Amniotic epithelial cell (primary cell): ENCODE measurements at places on chromosomes 7 and 10.
A peak's percentile ranks its signal among the peaks of the same experiment; 100 is the strongest.

- DNase-seq, result no peak
These were observed 100.0 kb upstream of the TRIM24 start for GRCh38 chr7:138359870-138360559.

DNA sequence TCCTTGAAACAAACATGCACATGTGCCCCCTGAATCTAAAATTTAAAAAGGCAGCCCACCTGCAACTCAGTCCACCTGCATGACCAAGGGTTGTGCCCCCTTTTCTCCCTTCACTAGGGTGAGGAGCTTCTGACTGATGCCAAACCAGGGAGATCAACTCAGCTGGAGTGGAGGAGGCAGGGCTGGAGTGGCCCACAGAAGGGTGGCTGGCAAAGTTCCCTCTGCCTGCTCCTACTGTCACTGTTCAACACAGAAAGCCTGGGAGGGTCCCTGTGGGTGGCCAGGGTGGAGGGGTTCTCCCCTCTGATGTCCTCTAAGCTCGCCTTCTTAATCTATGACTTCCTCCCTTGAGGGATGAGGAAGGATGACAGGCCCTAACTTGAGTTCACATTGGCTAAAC is 55.7 kb upstream of the ANTXRL start:
- DNase-seq, result no peak

DNA sequence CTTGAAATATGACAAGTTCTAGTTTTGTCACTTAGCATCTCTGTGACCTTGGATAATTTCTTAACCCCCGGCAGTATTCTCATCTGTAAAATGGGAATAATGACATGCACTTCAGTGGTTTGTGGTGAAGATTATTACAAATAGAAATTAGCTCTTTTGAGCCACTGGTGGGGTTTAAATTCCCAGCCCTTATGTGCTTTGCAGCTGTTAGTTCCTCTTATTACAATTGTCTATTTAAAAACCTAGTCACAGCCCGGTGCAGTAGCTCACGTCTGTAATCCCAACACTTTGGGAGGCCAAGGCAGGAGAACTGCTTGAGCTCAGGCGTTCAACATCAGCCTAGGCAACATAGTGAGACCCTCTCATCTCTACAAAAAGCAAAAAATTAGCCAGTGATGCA is 30.1 kb downstream of the CAV1 start:
- DNase-seq, result no peak

- peak; percentile 44 for DNase-seq
These were observed 673.9 kb downstream of the PARD3 start for GRCh38 chr10:34141032-34141680.

DNA sequence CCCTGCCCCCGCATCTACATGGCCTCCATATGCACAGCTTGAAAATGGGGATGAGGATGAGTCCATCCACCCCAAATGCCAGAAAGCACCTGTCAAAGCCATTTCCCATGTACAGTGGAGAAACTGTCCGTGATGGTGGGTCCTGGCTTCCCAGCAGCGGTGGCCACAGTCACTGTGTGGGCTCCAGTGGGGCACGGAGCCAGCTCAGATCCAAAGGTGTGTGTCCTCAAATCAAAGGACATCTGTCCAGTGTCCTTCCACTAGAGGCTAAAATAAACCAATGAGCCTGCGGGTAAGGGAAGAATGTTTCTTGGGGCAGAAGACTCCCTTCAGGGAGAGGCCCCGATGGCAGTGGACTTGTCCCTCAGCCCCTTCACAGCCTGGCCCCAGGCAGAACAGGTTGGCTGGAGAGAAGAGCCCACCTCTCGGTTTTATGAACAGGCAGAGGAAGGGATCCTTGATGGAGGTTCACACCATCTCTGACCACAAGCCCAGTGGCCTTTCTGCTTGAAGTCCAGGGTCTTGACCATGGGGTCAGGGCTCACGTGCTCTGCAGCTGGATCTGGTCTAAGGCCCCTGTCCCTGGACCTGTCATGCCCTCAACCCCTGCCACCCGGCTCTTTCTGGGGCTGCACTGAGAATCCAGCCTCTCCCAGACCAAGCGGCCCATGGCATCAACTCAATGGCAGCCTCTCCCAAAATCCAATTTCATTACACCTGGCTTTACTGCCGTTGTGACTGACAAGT is 106.9 kb downstream of the TCERG1L start:
- no peak for DNase-seq

DNA sequence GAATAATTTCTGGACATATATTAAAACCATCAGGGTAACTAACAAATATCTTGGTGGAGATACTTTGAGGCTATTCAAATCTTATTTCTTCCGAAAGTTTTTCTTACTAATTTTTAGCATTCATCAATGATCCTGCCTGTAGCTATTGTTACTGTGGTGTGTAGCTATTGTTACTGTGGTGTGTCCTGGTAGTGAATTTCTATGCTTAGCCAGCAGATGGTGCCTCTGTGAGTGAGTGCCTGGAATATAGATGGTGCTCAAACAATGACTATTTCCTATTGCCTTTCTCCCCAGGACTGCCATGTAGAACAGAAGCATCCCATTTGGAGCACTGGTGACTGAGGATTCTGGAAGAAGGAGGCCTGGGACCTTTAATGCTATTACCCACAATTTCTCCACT is 245.7 kb downstream of the CCSER2 start:
- no peak for DNase-seq

GRCh38 chr10:47045331-47045861 is 134.2 kb downstream of the PTPN20 start:
- DNase-seq, result no peak

- DNase-seq, result no peak
These were observed 35.8 kb downstream of the VSTM4 start for GRCh38 chr10:49079499-49079898.

DNA sequence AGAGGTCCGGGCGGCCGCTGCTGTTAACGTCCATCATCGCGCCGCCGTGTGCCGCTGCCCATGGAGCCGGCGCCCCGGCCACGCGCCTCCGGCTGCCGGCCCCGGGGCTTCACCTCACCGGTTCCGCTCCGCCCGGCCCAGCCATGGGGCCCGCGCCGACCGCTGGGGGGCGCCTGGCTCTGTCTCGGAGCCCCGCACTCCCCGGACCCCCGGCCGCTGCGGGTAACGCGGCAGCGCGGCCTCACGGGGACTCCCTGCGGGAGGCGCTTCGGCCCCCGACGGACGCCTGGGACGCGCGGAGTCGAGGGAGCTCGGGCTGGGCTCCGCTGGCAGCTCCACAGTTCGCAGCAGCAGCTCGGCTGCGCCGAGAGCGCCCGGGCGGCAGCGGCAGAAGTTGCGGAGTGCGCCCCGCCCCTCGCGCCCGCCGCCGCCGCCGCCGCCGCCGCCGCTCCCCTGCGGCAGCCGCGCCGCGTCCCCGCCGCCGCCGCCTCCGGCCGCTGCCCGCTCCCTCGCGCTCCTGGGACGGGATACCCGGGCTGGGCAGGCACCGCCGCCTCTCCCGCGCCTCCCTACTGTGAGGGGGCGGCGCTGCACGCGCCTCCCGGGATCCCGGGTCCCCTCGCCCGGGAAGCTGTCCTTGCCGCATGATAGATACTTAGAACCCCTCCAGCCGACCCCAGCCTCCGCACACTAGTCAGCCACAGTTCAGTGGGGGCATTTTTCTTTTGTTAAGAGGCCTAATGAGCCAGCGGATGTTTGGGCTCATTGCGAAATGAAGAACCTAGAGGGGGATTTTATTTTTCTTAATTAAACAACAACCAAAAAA is at the start of gene HTR7:
TSS of gene HTR7 (minus strand) at position 405 of the 826 bp plus-strand sequence. CDS start at position 37, 368 bp downstream.
- DNase-seq, result no peak

GRCh38 chr10:59360605-59361405 is 1.5 kb downstream of the FAM13C start:
- DNase-seq, result peak; percentile 66

DNA sequence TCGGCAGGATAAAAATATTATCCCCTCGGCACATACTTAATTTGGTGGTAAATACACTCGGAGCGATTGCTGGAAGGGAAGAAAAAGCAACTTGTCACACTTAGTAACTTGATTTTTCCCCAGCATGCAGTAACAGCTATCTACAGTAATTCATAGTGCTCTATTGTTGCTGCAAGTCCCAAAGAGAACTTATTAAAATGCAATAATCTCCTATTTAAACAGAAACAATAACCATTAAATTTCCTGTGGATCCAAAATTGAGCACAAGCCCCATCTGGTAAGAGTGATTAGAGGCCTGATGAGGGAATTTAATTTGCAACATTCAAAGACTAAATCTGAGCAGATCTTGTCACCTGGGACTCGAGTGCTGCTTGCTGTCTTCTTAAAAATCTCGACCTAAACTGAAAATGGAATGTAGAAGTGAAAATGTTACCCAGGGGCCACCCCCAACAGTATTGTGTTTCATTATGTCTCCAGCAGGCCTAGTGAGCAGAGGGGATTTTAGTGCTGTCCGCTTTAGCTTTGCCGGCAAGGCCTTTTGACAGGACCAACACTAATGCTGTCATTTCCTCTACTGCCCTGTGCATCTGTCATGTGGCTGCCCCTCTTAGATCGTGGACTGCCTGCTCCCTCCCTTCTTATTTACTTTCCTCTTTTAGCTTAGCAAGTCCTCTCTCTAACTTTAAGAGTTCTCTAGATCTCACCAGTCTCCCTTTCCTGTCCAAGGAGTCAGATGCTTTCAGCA is 639.7 kb downstream of the AUTS2 start:
- DNase-seq, result no peak

DNA sequence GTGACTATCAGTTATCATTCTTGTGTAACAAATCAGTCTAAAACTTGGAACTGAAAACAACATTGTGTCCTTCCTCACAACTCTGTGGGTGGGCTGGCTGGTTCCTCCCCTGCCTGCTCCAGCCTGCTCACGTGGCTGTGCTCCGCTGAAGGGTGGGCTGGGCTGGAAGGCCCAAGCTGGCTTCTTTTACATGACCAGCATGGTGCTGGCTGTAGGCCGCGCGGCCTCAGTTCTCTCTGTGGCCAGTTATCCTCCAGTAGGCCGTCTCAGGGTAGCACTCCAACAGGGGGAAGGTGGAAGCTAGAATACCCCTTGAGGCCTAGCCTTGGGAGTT is 11.3 kb downstream of the ADAMTS14 start:
- DNase-seq, result no peak

- DNase-seq, result peak; percentile 87
These were observed 55.2 kb upstream of the FRMD4A start for GRCh38 chr10:14385596-14386593.

DNA sequence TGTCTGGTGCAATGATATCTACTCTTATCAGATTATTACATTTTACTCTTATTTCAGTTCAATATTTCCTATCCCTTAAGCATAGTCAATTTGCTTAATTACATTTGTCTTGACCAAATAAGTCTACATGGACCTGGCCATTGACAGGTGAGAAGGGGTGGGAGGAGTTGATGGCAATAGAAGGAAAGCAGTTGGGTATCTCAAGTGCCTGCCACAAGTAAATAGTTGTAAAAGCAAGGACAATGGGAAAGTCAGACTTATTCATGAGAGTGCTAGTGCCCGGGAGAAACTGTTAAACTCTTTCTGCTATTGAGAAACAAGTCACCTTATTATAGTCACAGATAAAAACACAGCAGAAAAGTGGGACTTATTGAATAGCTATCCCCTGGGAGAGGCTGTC is 32.4 kb upstream of the HGF start:
- no peak for DNase-seq

DNA sequence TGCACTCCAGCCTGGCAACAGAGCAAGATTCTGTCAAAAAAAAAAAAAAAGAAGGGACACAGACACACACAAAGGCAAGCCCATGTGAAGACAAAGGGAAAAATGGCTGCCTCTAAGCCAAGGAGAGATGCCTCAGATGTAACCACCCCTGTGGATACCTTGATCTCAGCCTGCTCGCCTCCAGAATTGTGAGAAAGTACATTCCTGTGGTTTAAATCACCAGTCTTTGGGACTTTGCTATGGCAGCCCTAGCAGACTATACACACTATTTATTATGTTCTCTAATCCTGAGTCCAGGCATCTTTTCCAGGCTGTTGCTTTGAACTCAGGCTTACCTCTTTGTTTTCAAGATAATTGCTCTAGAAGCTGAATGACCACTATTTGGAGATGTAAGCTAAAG is 494.3 kb downstream of the GALNT17 start:
- peak; percentile 33 for DNase-seq

DNA sequence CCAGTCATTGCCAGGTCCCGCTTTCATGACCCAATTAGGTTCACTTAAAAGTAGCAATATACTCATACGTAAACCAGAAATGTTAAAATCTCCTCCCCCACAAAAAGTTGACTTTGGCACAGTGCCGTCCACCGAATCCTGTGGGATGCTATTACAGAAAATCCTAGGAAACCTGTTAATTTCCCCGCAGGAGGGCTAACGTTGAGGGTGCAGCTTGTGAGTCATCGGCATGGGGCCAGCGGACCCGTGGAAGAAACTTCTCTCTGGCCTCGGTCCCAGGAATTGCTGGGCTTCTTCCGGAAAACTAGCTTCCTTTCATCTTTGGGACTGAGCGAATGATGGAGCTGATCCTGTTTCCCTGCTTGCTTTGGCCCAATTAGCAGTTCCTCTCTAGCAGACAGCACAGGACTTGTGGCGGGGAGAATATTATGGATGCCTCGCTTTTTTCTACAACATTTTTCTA is 13.5 kb downstream of the CRYGN start:
- peak; percentile 98 for DNase-seq

- no peak for DNase-seq
These were observed 302.1 kb upstream of the IMMP2L start for GRCh38 chr7:111864291-111864976.

GRCh38 chr7:44735403-44736165 is 13.1 kb upstream of the ZMIZ2 start:
- peak; percentile 98 for DNase-seq

GRCh38 chr10:63719226-63719856 is 198.1 kb downstream of the REEP3 start:
- no peak for DNase-seq

DNA sequence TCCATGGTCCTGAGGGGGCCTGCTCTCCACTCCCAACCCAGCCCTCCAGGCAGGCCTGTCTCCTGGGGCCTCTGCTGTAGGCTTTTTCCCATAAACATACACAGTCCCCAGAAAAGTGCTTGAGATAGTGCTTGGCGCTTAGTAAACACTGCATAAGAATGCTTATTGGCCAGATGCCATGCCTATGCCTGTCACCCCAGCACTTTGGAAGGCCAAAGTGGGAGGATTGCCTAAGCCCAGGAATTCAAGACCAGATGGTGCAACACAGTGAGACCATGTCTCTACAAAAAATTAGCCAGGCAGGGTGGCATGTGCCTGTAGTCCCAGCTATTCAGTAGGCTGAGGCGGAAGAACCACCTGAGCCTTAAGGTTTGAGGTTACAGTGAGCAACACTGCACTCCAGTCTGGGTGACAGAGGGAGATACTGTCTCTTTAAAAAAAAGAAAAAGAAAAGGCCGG is 24.6 kb upstream of the ASL start:
- DNase-seq, result peak; percentile 99

DNA sequence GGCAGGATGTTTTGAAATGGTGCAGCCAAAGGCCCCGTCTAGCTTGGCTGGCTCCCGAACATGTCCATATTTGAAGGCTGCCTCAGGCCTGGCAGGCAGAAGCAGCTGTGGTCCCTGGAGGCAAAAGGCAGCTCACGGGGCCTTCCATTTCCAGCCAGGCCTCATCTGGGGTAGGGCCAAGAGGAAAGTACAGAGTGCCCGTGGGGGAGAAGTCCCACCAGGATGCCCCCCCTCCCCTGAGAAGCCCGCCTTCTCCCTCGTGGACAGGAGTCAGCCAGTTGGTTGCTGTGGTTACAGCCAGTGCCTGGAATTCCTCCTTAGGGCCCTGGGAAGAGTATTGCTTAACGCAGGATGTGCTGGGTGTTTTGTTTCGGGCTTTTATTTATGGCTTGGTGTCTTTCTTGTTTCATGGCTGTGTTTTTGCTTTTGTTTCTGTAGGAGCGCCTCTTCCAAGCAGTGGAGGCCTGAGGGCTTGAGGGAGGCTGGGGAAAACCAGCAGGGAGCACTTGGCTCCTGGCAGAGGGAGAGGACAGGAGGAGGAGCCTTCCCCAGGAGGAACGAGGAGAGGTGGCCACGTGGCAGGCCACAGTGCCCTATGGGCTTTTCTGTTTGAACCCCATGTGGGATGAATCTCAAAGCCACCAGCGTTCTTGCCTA is 45.4 kb downstream of the CHST3 start:
- DNase-seq, result peak; percentile 98
